GOT3 (cell line): ENCODE measurements at places on chromosomes 11 and 22.

GRCh38 chr11:33443684-33444083 is 186.5 kb downstream of the HIPK3 start:
- DNase-seq, result no peak

DNA sequence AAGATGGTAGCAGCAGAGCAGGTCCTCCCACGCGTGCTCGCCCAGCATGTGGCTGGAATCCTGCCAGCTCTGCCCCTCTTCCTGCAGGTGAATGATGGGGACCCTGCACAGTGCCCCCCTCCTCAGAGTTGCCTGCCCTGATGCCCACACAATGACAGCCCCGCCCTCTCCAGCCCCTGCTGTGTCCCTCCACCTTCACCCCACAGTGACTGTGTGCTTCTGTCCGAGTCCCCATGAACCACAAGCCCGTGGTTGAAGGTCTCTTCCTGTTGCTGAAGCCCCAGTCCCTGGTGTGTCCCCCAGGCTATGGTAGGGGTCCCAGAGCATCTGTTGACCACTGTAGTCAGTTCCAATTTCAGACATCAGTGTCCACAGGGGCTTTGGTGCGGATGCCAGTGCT is 71.0 kb downstream of the BRD1 start:
- no peak for DNase-seq

DNA sequence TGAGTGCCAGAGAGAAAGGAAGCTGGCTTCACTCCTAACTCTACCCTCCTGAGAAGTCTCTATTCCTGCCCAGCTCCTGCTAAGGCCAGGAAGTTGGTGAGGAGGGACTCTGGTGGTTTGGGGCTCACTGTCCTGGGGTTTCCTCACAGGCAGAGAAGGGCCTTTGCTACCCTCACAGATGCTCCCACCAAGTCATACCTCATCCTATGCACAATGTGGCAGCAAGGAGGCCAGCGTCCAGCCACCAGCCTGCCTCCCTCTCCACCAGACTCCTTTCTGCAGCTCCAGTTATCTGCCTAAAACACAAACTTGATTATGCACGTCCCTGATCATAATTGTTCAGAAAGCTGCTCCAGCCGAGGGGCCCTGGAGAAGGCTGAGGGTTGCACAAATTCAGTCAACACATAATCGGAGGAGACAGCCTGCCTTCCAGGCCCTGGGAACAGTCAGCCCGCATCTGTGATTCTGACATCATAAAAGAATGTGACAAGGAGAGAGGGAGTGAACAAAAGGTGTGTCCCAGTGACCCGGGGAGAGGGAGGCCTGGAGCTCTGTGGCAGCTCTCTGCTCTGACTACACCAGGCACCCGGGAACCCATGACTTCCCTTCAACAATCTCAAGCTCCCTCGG is 28.8 kb downstream of the DKK3 start:
- no peak for DNase-seq

- DNase-seq, result no peak
Measured at GRCh38 chr11:34905666-34906065, 10.5 kb downstream of the APIP start.
